ENCODE measurements at places on chromosomes 2 and 18. TPM values are rescaled to one million over a fixed set of nuclear protein-coding genes. Genes with fewer than 3 reads are reported as not detected.

DNA sequence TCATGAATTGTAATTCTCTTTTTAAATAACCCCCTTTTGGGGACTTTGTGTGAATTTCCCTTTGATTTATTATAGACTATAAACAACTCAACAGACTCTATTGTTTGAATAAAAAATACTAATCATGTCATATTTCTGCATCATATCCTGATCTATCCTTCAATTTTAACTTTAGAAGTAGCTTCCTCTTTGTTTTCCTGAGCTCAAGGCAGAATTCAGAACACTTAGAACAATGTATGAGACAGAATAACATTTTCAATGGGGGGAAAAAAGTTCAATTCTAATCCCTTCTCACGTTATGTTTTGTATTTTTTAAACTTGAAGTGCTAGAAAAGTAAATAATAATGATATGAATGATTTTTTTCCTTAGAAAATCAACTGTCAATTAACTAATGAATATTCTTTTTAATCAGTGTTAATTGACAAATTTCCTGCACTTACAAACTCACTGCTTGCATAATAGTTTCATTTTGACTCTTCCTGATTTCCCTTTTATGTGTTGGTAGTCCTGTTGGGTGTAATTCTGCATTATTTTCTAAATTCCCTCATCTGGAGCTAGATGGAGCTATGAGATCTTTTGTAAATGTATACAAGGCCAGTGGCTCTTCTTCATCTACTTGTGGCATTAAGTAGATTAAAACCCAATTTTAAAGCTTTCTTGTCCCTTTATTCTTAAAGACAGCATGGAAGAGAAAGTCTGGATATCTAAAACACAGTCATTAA lies 326.1 kb downstream of the PARD3B start:
- no peak for DNase-seq

Gene ITGB1BP1
- total RNA-seq: 93.1 TPM

- no peak for DNase-seq
Observed at GRCh38 chr2:238955648-238956531, 108.0 kb downstream of the TWIST2 start.

DNA sequence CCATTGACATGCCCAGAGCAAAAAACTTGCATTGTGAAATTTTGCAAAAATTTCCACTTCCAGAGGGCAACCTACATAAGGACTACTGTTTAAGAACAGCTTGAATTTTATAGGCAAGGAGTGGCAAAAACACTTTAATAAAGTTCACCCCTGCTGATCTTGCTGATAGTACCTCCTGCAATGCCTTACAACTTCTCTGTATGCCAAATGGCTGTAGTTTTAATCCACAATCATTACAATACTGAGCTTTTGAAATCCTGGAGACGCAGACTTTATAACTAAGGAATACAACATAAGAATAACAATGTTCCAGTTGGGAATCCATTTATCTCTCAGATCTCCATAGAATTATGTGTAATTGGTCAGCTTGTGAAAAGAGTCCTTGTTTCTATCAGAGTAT lies 247.5 kb downstream of the KCNJ3 start:
- no peak for DNase-seq

DNA sequence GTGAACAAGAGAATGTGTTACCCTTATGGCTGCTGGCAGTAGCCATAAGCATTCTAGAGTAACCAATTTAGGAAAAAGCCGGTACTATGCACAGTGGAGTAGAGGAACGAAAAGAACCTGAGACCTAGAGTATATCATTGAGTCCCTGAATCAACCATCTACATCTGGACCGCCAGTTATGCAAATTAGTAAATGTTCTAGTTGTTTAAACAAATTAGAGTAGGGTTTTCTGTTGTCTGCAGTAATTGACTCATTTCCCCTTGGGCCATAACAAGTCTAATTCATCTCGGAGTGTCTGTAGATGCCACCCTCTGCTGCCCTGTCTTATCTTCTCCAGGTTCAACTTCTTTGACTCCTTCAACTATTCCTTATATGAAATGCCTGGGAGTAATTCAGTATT lies 60.1 kb upstream of the CAPN13 start:
- no peak for DNase-seq

Gene CRACDL
- 3.9 TPM for total RNA-seq

- no peak for DNase-seq
Observed at GRCh38 chr18:21383031-21383430, 141.0 kb downstream of the GREB1L start.

DNA sequence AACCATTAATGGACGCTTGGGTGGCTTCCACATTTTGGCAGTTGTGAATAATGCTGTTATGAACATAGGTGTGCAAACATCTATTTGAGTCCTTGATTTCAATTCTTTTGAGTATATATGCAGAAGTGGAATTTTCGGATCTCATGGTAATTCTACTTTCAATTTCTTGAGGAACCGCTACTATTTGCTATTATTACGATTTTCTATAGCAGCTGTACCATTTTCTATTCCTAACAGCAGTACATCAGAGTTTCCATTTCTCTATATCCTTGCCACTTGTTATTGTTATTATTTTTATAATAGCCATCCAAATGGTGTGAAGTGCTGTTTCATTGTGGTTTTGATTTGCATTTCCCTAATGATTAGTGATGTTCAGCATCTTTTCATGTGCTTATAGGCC lies 69.5 kb downstream of the KIF5C start:
- DNase-seq: no peak

DNA sequence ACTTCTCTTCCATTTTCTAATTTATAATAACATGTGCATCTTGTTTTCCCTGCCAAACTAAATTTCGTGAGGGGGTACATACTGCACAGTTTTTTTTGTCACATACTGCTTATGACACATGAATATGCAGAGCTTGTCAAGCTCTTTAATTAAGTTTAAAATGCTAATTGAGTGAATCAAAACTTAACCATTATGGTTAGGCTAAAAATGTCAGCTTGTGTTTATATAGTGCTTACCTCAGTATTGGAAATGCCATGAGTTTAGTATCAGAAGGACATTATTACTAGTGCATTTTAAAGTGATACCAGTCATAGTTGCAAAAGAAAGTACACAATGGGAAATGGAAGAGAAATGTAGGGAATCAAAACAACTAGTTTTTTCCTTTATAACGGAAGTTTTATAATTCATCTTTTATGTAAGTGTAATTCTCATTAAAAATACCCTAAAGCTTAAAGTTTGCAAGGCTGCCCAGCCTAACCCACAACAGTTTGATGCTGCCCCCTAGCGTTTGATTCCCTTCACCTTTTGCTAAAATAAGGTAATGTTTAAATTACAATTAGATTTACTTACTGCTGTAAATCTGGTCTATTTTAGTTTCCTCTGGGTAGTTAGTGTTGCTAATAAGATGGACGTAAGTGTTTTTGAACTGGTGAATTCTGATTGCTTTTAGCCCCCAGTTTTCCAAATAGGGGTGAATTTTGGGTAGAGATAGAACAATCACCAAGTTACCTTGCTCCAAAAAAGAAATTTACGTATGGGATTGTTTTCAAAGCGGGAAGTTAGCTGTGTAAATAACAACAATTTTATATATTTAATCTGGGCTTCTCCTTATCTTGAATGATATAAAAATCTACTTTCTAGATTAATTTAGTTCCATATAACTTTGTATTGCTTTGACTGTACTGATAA lies 3.2 kb downstream of the SLC39A10 start:
- no peak for DNase-seq

DNA sequence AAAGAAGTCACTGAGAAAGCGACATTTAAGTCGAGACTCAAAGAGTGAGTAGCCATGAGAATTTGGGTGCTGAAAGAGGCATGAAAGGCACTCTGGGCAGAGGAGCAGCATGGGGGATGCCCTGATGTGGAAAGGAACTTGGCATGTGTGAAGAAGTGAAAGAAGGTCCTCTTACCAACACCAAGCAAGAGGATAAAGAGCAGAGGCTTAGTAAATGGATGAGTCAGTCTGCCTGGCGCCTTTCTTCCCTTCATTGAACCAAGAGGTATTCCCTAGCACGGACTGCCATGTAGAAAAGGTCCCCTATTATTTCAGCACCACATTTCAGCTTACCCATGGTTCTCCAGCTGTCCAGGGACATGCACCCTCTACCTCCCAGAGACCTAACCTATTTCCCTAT lies 221.1 kb upstream of the NRP2 start:
- no peak for DNase-seq

DNA sequence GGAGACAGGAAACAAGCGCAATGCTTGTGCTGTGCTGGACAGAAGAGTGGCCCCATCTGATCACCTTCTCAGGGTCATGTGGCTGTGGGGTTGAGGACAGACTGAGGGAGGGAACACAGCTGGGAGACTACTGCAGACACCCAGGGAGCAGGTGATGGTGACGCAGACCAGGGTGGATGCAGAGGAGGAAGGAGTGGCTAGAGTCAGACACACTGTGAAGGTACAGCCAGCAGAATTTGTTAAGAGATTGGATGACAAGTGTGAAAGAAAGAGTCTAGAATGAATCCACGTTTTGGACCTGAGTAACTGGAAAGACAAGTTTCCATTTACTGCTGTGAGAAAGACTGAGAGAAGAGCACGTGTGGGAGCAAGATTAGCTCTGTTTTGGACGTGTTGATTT lies 15.9 kb upstream of the POMC start:
- no peak for DNase-seq

DNA sequence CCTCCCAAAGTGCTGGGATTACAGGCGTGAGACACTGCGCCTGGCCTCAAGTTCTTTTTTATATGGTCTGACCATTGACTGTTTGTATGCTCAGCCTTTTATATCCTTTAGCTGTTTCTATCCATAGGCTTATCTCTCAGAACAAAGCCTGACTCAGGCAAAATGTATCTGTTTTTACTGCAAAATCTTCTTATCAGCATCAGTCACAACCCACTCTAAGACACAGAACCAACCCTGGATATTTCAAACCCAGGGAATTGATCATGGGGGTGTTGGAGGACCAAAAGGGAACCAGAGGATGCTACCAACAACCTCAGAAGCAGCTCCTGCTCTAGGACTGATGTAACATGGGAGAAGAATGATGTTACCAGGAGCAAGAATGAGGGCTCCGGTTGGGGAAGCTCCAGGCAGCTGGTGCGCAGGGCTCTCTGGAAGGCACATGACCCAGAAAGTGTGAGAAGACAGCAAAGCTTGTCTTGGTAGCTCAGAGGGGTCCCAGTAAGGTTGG lies 75.3 kb upstream of the NCK2 start:
- DNase-seq: no peak

GRCh38 chr2:24971286-24971535 lies 544 bp downstream of the DNAJC27 start:
- no peak for DNase-seq

DNA sequence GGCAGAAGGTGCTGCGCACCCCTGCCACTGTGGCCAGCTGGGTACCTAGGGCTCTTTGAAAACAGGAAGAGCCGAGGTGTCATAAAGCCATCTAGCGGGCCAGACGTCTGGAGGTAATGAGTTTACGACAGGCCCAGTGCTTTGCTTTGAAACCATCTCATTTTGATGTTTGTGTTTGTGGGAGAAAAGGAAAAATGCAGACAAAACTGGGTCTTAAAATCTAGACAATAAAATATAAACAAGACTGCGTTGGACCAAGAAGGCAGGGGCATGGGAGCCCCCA lies 3.2 kb downstream of the HOXD9 start:
- no peak for DNase-seq

Gene SERPINB11
- total RNA-seq: not detected

All from Right ventricle myocardium inferior (tissue), 1 donor.